ENCODE measurements at places on chromosomes 5 and 9. TPM values are rescaled to one million over a fixed set of nuclear protein-coding genes. Genes with fewer than 3 reads are reported as not detected.

Gene ADGRD2
- total RNA-seq: 0.03 TPM

Gene DELE1
- 55.7 TPM for total RNA-seq

Gene CARTPT
- not detected for total RNA-seq

Gene ZDHHC11
- 15.8 TPM for total RNA-seq

Gene IFNB1
- not detected for total RNA-seq

Gene ADAMTSL1
- total RNA-seq: 0.08 TPM

Gene FIBCD1
- 25.1 TPM for total RNA-seq

Gene PLPP7
- not detected for total RNA-seq

Gene PCDH1
- 3.4 TPM for total RNA-seq

Gene PCDHGB2
- 0.08 TPM for total RNA-seq

Gene BASP1
- total RNA-seq: 209 TPM

Gene EPB41L4B
- 29.4 TPM for total RNA-seq
